ENCODE measurements at places on chromosomes 13 and 19.

DNA sequence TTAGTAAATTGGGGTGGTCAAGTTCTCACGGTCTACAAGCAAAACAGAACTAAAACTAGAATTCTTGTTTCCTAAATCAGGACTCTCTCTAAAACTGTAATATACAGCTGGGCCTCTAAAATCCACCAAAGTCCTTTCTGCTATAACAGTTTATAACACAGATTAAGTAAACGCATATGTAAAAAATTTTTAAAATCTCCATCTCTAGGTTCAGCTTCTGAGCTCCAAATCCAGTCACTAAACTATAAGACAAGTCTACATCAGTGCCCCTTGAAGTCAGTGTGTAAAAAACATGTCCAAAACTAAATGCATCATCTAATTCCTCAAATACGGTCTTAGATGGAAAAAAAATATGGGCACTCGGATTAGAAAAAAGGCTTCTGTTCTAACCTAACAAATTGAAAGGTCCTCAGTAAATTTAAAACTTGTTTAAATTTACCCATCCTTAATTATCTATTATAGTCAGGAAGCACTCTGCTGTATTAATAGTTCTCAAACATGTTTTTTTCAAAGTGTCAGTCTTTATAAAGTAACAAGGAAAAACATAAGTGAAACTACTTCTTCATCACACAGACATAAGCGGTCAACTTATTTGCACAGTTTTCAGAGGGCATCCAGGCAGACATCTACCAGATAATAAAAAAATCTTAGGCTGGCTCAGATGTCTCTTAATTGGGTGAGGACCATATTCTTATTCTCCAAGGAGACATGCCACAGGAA is 33.6 kb downstream of the ELF1 start:
- no peak for DNase-seq

GRCh38 chr13:75220238-75220542 is 261.8 kb downstream of the TBC1D4 start:
- no peak for DNase-seq

DNA sequence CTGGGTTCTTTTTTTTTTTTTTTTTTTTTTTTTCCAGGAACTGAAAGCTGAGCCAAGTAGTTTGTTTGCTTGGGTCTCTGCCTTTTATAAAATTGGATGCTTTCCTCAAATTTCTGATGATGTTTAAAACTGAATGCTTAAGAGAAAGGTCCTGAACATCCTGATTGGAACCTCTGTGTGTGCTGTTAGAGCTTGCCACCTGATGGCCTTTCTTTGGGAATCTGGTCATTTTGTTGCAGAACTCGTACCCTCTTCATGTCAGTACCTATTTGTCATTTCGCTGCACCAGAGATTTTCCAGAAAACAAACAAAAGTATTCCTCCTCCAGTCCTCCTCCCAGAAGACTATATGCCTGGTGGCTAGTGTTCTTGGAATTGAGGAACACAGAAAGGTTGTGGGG is 81.2 kb upstream of the KLF12 start:
- DNase-seq: no peak

DNA sequence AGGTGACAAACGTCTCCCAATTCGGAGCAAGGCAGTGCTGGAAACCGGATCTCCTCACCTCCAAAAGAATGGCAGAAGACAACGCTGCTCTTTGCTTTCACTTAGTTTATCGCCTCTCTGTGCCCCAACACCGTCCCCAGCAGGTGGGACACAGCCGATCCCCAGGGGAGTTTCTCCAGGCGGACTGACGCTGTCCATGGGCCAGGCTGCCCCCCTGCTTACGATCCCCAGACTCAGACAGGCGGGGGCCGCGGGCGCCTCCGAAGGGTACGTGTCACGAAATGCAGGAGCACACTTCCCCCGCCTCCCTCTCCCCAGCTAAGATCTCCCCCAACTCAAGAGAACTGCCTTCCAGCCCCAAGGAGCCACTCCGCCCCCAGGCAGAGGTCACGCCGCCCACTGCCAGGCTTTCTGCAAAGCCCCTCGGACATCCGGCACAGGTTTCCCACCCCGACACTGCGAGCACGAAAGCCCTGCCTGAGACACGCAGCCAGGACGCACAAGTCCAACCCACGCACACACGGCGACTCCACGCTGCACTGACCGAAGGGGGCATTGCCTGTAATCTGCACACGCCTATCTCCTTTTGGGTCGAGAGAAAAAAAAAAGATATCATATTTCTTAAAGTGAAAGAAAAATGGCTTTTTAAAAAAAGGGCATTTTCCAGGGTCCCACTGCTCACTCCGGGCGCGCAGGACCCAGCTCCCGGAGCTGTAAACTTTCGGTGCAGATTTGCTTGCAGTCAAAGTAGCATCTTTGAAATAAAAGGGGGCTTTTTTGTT is 2.0 kb downstream of the SPRY2 start:
- DNase-seq: peak; percentile 72

DNA sequence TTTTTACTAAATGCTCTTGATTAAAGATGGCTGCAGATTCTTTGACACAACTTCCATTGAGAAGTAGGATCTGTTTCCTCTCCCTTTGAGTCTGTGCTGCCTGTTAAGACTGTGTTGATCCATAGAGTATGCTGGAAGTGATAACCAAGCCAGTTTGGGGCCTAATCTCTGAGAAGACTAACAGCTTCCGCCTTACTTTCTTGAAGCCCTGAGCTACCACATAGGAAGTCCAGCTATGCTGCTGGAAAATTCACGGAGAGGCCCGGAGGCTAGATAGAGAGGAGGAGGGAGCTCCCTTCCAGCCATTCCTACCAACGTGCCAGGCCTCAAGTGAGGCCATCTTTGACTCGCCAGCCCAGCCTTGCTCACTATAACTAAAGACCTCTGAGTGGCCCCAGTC is 12.5 kb downstream of the RAP2A start:
- DNase-seq: no peak

DNA sequence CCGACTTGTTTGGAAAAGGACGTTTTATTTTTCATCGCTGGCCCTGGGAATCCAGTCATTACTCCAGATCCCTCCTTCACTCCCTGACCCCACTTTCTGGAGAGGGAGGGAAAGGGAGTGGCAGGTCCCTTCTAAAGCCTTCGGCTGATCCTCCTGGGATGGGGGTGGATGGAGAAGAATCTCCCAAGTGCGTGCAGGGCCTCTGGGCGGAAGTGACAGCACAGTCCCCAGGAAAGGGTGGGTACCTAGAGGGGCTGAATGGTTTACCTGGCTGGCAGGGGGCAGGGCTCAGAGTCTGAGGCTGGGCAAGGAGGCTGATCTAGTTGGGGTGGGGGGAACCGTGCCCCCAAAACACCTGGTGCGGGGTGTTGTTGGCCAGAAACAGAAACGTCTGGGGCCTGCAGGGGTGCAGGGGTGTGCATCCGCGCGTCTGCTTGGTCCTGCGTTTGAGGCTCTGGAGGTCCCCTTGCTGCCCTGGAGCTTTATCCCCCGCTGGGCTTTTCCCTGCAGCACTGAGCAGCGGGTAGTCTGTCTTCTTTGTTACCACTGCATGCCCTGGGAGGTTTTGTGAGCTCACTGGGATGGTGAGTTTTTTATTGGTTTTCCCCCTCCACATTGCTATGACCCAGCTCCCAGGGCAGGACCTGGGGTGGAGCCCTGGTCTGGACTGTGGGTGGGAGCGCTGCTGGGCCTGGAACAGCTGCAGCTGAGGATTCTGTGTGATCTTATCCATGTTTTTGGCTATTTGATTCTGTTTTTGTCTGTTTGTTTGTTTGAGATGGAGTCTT is 3.0 kb upstream of the ZNF628 start:
- DNase-seq: no peak

GRCh38 chr19:56625708-56626107 is 17.3 kb upstream of the SMIM17 start:
- no peak for DNase-seq

- DNase-seq: no peak
Measured at GRCh38 chr13:102847272-102848234, 1.7 kb downstream of the ERCC5 start.

GRCh38 chr19:45786533-45786894 is 4.2 kb upstream of the DMPK start:
- DNase-seq: no peak

DNA sequence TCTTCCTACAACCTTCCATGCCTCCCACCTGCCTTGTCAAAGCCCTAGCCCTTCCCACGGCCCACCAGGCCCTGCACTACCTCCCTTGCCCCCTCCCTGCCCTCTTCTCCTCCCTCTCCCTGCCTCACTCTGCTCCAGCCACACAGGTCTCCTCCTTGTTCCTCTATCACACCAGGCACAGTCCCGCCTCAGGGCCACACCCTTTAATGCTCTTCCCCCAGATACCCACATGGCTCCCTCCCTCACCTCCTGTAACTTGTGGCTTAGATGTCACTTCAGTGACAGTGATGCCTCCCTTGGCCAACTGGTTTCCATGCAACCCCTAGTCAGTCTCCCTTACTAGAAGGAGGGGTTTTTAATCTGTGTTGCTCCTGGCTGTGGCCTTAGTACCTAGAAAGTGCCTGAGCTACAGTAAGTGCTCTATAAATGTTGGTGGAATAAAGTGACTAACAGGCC is 1.3 kb downstream of the SIRT6 start:
- DNase-seq: no peak

GRCh38 chr13:35554972-35555623 is 78.6 kb upstream of the MAB21L1 start:
- DNase-seq: no peak

DNA sequence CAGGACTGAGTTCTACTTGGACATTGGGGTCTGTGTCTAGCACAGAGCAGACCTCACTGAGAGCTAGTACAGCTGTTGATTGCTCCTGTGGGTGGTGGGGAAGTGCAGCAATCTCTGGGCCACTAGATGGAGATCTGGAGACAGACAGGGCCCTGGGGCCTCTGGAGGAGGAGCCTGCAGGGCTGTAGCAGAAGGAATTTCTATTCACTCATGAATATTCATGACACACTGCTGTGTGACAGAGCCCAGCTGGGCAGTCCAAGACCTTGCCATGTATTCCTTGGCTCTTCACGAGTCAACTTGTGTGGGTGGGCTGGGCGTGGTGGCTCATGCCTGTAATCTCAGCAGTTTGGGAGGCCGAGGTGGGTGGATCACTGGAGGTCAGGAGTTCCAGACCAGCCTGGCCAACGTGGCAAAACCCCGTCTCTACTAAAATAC is 37.5 kb downstream of the SUGP2 start:
- DNase-seq: peak; percentile 74

DNA sequence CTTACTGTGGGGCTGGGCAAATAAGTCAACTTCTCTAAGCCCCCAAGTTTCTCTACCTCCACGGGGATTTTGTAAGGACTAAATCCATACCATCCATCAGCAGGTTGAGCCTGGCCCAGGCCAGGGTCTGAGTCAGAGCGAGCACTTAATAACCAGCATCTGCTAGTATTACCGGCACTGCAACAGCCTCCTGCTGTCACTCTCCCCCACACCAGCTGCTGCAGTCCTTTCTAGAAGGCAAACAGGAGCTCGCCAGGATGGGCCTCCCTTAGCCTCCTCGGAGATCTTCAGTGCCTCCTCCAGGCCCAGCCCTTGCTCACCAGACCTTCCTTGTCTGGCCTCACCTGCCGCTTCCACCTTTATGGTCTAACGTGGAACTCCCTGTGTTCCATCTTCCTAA is 3.2 kb downstream of the NAPA start:
- DNase-seq: no peak

GRCh38 chr19:33302974-33303790 is 848 bp upstream of the CEBPA start:
- DNase-seq: peak; percentile 61

GRCh38 chr13:52356327-52356726 is 49.6 kb downstream of the THSD1 start:
- no peak for DNase-seq

DNA sequence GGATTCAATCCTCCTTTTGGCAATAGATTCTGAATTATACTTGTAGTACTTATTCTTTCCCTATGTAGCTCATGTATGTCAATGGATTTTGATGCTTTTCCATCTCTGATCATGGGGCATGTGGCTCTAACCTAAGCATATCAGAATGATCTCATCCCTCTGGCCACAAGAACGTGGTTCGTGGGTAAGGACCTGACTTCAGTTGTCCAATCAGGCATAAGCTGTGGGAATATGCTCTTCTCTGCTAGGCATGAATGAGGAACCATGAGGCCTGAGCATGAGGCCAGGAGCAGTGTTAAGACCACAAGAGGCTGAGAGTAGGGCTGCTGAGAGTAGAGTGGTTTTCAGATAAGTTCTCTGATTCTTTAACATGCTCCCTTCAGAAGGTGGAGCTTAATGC is 292.4 kb upstream of the TSHZ3 start:
- no peak for DNase-seq

DNA sequence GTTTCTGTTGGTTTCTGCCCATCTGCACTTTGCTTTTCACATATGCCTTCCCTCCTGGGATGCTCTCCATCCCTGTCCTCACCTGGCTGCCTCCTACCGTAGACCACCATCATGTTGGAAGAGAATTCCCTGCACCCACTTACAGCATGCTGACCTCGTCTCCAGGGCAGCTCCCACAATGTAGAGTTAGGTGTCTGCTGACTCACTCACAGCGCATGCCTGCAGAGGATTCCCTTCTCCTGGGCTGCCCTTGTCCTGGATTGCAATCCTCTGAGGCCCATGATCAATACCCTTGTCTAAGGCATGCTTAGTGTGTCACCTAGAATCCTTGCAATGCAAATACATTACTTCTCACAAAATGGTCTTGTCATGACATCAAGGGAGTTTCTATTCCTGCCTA is 43.6 kb downstream of the STOML3 start:
- DNase-seq: no peak

- DNase-seq: no peak
Measured at GRCh38 chr13:22517544-22517943, 663.2 kb upstream of the SGCG start.

- DNase-seq: no peak
Measured at GRCh38 chr13:44868397-44868796, 120.9 kb downstream of the NUFIP1 start.

DNA sequence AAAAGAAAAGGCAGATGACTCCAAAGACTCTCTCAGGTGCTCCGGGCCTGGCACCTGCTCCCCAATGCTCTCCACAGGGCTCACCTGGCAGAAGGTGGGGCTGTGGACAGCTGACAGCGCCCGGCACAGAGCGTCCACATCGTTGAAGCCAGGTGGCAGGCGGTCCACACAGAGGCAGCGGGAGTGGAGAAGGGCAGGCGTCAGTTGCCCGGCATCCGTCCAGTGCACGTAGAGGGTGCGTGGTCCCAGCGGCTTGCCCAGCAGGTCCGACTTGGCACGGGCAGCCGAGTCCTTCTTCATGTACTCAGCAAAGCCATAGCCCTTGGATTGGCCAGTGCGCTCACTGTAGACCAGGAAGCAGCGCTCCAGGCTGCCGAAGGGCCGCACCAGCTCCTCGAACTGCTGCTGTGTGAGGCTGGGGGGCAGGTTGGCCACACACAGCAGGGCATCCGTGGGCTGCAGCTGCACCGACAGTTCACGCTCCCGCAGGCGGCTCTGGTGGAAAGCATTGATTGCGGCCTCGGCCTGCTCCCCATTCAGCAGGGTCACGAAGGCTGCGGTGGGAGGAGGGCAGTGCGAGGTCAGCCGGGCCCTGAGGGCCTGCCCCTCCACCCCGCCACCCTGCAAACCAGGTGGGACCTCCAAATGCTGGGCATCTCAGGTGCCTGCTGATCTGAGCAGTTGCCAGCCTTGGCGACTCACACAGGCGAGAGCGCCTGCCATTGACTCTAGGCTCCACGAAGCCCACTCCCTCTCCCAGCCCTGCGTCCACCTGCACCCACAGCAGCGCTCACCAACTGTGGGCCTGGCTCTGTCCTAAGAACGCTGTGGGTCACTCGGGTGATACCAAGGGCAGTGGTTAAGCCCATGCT is 4.5 kb downstream of the RAVER1 start:
- DNase-seq: no peak

Data from WTC11 (cell line).